ENCODE measurements at places on chromosomes 1 and 21. TPM values are rescaled to one million over a fixed set of nuclear protein-coding genes. Genes with fewer than 3 reads are reported as not detected.

AGMAT gene
- total RNA-seq, result 62.5 TPM

GNAT2 gene
- total RNA-seq, result not detected

DNA sequence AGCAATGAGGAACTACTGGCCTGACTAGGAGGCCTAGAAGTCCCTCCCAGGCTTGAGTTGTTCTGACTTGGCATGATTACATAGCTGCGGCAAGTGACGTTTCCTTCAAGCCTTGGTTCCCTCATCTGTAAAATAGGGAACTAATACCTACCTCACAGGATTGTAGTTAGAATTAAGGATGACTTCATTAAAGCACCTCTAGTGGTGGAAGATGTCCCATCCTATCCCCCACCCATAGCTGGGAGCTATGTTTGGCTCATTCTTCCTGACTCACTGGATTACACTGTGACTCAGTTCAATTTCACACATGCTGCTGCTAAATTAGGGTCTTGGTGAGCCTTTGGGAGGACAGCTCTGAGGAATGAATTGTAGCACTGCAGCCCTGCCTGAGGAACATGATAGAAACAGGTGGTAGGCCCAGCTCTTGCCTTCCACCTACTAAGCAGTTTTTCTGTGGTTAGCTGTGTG, 6.0 kb upstream of the SHISA4 start:
- DNase-seq, result no peak

USH2A gene
- total RNA-seq, result not detected

RIPPLY3 gene
- not detected for total RNA-seq

CACHD1 gene
- not detected for total RNA-seq

RXFP4 gene
- total RNA-seq, result 3.1 TPM

DNA sequence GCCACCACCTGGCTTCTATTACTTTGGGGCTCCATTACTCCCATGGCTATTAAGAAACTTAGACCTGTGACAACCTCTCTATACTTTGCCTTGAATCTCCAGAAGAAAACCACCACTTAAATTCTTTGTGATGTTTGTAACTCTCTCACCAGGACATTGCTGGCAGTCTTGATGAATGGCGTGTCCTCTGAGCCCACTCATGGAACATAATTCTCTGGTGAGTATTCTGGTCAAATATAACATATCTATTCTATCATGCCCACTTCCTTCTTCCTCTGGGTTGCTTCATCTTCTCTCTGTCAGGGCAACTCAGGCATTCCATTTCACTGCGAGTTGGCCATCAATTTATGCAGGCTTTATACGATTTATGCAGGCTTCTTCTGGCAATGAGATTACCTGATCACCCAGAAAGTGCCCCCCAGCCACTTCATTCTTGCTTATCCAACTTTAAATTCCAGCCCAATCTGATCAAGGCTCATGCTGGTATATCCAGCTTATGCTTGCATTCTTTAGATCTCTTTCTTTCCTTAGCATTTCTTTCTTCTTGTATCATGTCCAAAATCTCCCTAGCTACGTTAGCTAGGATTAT, 112.0 kb upstream of the CHRM3 start:
- DNase-seq, result no peak

NTMT2 gene
- not detected for total RNA-seq

DNA sequence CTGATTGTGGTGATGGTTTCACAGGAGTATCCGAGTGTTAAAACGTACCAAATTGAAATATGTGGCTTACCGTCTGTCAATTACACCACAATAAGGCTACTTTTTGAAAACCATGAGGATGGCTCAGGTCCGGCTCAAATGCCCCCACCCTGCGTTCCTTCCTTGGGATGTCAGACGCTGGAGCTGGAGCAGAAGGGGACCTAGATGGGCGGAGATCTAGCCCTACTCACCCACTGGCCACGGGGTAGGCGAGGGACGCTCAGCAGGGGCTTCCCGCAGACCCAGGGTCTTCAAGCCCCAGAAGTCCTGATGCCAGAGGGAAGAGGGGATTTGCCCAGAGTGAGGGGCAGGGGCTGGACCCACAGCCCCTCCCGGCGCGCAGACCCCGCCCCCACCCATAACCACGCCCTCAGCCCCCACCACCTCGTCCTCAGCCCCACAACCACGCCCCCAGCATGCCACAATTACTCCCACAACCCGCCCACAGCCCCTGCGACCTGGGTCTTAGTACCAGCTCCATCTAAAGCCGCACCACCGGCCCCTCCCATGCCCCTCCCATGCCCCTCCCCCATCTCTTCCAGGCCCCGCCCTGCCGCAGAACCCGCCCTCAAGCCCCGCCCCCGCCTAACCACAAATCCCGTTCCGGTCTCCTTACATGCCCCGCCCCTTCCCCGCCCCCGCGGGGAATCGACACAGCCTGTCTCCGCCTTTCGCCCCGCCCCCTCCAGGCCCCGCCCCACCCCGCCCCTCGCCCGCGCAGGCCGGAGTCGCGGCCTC, at the start of gene LRRC3:
LRRC3 (plus strand) TSS at position 764 of the 777 bp plus-strand sequence. CDS start 1,135 bp downstream, outside the sequence.
- DNase-seq, result peak; percentile 29

DNA sequence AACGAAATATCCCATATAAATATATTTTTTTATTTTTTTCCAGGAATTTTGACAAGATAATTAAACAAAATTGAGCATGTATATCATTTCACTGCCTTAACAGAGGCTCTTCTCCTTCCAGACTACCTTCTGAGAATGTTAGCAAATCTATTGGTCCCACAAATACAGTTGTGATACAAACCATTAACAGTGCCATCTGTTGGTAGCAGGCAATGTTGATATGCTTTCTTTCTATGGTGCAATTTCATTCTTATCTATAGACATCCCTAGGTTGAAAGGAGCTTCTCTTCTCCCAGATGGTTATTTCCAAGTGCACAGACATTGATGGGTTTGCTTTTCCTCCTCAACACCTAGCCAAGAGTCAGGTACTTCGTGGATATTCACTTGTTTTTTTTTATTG, 303.6 kb downstream of the USH2A start:
- peak; percentile 39 for DNase-seq

DNA sequence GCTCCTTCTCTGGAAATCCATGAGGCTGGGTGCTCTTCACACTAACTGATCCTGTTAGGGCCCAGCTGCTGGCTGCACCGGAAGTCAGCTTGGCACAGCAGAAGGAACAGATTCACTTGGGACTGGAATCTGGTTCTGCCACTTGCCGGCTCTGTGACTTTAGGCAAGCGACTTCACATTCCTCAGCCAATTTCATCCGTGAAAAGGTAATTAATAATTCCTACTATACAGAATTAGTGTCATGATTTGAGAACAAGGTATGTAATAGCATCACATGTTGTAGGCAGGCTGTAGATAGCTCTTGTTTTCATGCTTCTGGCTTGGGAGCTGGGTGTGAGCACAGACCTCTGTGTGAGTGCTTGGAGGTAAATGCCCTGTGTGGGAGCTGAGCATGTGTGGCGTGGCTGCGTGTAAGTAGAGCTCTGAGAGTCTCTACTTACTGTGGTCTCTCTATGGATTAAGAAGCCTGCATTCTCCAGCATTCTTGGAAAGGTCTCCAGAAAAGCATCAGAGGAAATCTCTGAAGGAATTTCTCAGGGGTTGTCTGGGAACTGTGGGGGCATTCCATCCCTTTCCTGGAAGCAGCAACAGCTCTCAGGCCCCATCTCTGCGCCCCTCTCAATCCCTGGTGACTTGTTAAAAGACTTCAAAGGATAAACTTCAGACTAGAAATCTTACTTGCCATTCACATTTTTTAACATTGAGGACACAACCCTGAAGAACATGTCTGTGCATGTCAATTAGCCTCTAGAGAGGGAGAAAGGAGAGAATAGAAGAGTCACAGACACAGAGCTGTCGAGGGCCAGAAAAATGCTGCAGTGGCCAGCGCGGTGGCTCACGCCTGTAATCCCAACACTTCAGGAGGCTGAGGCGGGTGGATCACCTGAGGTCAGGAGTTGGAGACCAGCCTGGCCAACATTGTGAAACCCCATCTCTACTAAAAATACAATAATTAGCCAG, 47.7 kb upstream of the PPM1J start:
- DNase-seq, result peak; percentile 29

GRCh38 chr1:9890224-9890731, 19.8 kb downstream of the CTNNBIP1 start:
- no peak for DNase-seq

Measured in HT-29 (cell line).